ENCODE measurements at places on chromosomes 3 and 15.

DNA sequence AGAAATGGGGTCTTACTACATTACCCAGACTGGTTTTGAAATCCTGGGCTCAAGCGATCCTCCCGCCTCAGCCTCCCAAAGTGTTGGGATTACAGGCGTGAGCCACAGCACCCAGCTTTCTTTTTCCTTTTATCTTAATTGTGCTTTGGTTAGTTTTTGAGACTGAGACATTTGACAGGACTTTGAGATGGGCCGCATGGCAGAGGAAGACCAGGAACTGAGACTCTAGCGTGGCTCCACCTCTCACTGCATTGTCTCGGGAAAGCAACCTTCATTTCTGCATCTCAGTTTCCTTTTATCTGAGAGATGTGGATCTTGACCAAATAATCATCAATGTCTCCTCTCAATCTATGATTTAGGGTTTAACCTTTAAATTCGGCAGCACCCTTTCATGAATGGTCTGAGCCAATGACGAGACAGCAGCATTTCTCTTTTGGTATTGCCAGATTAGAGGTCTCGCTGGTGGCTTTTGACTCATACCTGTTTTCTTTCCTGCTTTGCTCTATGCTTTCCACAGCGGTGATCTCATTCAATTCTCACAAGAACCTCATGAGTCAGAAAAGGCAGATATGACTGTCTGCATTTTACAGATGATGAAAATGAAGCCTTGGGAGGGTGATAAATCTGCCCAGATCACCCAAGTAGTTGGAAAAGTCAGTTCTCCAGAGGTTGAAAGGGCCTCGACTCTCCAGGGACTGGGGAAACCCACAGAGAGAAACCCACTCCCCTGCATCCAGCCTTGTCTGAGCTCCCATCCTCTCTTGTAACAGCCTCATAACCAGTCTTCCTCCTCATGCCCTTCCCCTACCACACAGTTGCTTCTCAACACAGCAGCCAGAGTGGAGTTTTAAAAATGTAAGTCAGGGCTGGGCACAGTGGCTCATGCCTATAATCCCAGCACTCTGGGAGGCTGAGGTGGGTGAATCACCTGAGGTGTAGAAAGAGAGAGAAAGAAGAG lies 84.8 kb upstream of the FOXB1 start:
- peak; percentile 35 for DNase-seq

DNA sequence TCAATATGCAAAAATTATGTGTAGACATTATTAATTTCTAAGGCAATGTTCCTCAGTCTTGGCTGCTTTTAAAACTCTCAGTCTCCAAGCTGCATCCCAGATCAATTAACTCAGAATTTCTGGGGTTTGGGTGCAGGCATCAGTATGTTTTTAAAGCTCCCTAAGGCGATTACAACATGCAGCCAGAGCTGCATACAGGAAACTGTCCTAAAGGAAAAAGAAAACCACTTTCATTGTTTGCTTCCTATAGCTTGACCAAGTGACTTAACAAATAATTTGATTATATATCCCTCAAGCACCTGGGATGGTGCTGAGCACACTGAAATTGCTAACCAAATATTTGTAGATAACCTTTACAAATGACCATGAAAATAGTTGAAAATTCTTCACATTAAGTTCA lies 194.7 kb downstream of the DTWD1 start:
- no peak for DNase-seq

GRCh38 chr15:88663141-88663621 lies 24.4 kb downstream of the ISG20 start:
- no peak for DNase-seq

DNA sequence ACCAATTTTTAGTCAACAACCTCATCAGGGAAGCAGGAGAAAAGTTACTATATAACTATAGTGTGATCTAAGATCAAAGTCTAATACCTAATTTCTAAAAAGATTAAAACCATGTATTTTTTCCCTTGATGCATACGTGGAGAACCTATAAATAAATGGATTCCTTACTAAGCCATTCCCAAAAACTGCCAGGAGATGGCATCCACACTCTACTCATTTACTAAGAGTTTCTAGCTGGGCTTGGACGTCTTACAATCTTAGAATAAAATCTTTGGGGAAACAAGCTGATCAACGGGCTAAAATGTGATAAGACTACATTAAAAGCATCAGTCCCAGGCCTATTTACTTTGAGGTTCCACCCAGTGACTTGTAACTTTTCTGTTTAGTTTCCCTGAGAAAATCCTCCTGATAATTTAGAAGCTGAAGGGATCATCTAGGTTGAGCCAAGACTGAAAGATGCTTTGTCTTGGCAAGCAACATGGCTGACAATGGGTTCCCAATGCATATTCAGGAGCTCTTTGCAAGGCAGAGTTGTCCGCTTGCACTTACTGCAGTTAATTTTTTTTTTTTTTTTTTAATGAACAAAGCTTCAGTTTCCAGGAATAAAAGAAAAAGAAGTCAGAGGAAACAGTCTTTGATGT lies 85.5 kb upstream of the FGF12 start:
- no peak for DNase-seq

DNA sequence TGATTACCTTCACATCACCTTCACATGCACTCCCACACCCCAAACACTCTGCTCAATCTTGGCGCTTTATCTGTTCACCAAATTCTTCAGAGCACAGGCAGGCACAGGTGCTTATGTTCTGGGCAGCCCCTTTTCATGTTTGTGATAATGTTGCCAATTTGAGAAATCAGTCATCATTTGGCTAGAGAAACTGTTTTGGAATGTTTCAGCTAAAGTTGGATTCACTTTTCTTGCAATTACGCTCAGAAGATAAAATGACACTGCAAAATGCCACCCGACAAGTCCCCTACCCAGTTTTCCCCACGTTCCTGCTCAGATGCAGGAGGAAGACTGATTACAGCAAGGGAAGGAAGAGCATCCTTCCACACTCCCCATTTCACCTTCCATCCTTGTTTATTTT lies 192.9 kb upstream of the LRRN1 start:
- DNase-seq, result no peak

GRCh38 chr15:58608711-58609110 lies 140.8 kb downstream of the ADAM10 start:
- DNase-seq, result no peak

DNA sequence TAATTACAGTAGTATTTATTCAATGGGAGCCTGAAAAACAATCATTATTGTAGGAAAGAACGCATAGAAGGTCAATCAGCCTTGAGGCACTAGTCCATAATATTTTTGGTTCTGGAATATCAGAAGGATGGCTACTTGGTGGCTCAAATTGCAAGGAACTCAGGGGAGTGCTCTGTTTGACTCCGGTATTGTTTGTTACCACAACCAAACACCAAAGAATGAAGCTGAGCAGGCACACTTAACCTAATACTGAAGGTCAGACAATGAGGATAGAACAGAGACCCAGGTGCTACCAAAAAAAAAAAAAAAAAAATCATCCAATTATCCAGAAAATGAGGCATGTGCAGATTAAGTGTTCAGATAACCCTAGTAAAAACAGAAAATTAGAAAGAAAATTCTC lies 11.1 kb upstream of the SATB1 start:
- no peak for DNase-seq

DNA sequence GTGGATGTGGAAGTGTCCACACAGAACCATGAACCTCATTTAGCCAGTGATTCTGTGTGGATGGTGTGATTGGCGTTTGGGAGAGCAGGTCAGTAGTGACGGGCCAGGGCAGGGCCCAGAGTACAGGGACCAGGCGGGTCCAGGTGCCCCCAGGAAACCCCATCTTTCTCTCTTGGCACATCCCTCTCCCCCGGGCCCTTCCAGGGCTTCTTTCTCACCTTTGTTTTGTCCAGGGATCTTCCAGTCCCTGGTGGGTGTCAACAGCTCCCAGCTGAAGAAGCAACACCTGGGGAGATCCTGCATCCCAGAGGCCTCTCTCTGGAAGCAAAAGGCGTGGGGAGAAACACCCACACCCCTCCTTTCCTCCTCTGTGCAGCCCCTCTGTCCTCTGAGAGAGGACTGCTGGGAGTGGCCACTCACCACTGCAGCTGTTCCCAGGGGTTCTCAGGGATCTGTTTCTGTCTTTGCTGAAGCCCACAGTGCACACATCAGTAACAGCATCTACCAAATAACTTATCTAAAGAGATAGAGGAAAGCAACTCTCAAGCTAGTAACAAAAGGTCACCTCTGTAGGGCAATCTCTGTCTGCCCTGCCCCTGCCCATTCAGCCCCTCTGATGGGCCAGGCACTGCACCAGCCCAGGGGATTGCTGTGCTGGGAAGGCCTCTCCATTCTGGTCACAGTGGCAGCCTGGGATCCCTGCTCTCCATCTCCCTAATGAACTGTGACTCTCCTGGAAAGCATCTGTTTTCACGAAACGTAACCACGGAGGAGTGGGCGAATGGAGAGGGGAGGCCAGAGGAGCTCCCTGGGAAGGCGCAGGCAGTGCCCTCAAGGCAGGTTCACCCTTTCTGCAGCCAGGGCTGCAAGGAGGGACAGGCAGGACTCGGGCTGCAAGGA lies 98.3 kb upstream of the ALDH1A3 start:
- no peak for DNase-seq

GRCh38 chr3:143209715-143210059 lies 90.1 kb downstream of the CHST2 start:
- no peak for DNase-seq

DNA sequence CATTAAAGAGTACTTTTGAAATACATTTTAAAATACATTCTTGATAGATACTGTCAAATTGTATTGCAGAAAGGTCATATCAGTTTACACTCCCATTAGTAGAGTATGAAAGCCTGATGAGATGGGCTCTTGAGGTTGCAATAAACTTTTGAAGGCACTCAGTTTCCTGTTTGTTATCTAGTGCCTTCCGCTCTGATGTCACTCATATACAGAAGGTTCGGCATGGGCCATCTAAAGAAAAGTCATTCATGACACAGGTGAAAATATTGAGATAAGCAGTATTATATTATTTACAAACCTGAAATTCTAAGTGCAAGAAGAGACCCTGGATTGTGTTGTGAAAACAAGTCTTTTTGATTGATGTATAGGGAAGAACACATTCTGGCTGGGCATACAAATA lies 36.5 kb upstream of the DENND4A start:
- no peak for DNase-seq

Measured in stimulated activated CD8-positive, alpha-beta memory T cell treated with anti-CD3 and anti-CD28 coated beads, Interleukin-7, amount 100 ng/mL, for 4 hours (primary cell).